Stimulated activated CD4-positive, alpha-beta T cell treated with anti-CD3 and anti-CD28 coated beads, Interleukin-1b, Interleukin-23, amount 100 ng/mL, for 1 hour (primary cell): ENCODE measurements at places on chromosomes 4 and X.

- no peak for DNase-seq
These were observed 3.1 kb downstream of the DCAF16 start for GRCh38 chr4:17807446-17807845.

- no peak for DNase-seq
These were observed 320.9 kb downstream of the STK32B start for GRCh38 chr4:5372198-5372597.

DNA sequence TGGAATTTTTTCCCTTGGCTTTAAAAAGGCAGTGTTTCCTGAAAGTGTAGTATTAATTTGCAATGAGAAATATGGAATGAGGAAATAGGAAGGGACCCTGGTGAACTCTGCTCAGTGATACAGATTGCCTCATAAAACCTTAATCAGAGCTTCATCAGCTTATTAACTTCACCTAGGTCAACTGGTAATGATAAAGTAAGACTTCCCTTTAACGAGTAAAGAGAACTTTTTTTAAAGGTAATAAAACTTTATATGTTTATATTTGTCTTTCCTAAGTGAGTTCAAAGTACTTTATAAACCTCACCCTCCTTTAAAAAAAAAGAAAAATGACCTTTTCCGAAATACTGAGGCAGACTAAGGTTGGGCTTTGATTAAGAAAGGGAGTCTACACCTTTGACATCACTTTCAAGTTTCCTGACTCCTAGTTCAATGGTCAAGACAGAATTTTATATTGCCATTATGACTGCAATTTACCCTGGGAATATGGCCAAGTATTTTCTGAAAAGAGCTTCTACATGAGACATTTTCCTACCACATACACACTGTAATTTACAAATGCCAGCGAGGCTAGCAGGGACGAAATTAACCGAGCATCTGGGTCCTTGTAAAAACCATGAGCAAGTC lies 706.3 kb upstream of the TENM3 start:
- no peak for DNase-seq

GRCh38 chrX:119735467-119735866 lies 22.9 kb upstream of the SOWAHD start:
- DNase-seq = no peak

DNA sequence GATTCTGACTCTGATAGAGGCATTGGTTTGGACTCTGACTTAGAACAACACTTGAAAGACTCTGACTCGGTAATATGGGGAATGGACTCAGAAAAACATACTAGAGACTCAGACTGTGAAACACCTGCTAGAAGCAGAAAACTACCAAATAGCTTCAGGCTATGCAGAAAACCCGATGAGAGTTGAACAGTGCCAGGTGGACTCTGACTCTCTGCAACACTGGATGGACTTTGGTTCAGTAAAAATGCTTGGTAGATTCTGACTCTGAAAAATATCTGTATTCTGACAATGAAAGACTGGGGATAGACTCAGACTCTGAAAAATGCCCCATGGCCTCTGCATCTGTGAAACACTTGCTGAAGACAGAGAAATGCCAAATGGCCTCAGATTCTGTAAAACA lies 215.1 kb upstream of the HDX start:
- DNase-seq = no peak

DNA sequence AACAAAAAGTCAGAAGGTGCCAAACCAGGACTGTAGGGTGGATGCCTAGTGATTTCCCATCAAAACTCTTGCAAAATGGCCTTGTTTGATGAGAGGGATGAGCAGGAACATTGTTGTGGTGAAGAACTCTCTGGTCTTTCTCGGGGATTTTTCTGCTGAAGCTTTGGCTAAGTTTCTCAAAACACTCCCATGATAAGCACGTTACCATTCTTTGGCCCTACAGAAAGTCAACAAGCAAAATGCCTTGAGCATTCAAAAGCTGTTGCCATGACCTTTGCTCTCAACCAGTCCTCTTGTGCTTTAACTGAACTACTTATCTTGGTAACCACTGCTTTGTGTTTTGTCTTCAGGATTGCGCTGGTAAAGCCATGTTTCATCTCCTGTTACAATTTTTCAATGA lies 3.0 kb upstream of the SEC31A start:
- no peak for DNase-seq

- no peak for DNase-seq
These were observed 230.8 kb upstream of the TET2 start for GRCh38 chr4:104915864-104916263.

- no peak for DNase-seq
These were observed 69.8 kb downstream of the RPS3A start for GRCh38 chr4:151169223-151169622.

DNA sequence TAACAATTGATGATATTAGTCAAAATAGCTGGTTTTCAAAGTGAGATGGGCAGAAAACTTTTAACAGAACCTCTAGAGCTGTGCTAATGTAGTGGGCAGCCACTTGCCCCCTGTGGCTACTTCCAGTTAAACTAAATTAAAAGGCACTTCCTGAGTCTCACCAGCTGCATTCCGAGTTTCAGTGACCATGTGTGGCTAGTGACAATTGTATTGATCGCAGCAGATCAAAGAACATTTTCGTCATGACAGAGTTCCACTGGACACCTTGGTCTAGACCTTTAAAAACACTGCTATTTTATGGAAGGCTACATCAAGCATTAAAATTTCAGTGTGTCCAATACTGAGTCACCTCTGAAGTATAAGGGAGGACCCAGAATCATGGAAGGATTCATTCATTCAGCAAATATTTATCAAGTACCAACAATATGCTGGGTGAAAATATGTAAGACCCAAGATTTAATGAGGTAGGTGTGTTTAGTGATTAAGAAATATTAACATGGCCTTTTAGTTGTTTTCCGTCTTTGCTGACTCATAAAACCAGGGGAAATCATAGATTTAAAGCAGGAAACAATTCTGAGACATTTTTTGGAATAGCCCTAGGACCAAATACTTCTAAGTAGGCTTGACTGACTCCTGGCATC lies 5.1 kb upstream of the FAT1 start:
- no peak for DNase-seq

DNA sequence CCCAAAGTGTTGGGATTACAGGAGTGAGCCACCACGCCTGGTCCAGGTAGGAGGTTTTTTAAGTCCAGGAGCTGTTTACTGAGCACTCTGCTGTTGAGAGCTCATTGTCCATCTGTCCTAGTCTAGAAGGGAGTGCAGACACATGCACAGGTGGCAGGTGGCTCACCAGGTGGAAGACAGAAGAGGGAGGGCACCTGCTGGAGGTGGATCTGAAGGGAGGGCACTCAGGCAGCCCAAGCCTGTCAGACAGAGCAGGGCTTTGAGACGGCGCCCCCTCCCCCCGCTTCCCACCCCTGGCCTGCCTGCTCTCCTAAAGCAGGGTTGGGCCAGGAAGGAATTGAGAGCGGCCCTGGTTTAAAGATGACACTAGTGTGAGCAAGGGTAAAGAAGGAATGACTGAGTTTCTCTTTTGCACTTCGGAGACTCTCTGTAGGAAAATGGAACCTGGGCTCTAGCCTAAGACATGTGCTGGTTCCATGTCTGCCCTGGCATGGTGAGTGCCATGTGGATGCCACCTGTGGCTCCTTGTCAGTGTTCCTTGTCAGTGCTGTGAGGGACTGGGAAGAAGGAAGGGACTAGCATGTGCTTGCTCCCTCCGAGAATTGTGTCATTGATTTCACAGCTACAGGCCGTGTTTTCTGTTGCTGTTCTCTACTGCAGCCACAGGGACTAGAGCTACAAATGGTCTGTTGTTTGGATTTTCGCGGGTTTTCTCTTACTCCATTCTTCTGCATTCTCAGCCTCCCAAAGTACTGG lies 108.6 kb downstream of the TNIP2 start:
- no peak for DNase-seq

- no peak for DNase-seq
These were observed 149.9 kb downstream of the FBXO8 start for GRCh38 chr4:174133551-174133950.
